ENCODE measurements at places on chromosomes 11 and 22.

GRCh38 chr11:132493801-132494200 is 1038.5 kb downstream of the OPCML start:
- DNase-seq, result no peak

- DNase-seq, result no peak
Observed at GRCh38 chr11:92552942-92553341, 328.3 kb downstream of the FAT3 start.

- DNase-seq, result no peak
Observed at GRCh38 chr11:31442086-31442485, 67.3 kb downstream of the IMMP1L start.

DNA sequence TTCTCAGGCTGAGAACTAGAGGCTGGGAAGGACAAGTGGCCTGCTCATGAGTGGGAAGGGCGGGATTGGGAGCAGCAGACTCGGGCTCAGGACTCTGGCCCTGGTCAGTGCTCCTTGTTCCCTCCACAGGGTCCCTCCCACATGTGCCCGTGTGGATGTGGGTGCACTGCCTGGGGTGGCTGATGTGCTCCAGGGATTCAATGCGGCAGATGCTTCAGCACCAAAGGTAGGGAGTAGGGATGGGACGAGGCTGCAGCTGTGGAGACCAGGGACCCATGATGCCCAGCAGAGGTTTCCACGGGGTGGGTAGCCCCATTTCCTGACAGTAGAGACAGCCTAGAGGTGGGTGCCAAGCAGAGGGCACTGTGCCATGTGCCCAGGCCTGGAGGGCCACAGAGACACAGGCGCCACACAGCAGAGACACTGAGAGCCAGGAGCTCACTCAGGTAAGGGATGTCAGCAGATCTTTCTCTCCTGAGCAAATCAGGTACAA is 89.5 kb downstream of the GGTLC2 start:
- DNase-seq, result no peak

DNA sequence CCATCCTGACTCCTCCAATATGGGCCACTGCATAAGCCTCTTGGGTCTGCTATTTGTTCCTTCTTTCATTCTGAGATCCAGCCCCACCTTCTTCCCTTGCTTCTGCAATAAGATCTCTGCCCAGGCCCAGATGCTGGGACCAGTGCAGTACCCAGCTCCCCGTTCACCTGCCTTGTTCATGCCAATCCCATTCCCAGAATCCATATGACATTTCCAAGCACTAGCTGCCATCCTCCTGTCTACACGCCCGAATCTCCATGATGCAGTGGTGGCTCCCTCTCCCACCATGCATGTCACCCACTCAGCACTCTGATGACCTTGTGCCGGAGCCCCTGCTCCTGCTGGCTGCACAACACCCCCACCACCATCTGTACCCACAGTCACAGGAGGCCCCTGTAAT is 11.4 kb upstream of the FAM83F start:
- no peak for DNase-seq

GRCh38 chr22:39194098-39194497 is 41.6 kb upstream of the CBX7 start:
- DNase-seq, result no peak

- DNase-seq, result no peak
Observed at GRCh38 chr11:66002648-66003225, 434 bp downstream of the BANF1 start.

DNA sequence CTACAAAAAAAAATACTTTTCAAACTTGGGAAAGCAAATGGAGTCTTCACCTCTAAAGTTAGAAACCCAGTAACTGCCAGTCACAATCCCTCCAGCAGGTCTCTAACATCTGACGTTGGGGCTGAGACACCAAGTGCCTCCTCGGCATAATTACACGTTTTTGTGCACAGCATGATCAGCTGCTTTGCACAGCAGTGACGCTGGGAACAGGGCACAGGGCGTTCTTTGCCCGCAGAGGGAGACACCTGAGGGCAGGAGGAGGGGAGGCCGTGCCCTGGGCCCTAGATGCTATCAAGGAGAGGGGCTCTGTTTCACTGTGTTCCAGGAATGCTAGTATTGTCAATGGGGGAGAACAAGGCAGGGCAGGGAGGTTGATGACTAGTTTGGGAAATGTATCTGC is 120.1 kb downstream of the PARVA start:
- DNase-seq, result no peak

- no peak for DNase-seq
Observed at GRCh38 chr11:70487756-70488155, 89.4 kb downstream of the CTTN start.

GRCh38 chr11:72354356-72355115 is 79.8 kb downstream of the CLPB start:
- no peak for DNase-seq

DNA sequence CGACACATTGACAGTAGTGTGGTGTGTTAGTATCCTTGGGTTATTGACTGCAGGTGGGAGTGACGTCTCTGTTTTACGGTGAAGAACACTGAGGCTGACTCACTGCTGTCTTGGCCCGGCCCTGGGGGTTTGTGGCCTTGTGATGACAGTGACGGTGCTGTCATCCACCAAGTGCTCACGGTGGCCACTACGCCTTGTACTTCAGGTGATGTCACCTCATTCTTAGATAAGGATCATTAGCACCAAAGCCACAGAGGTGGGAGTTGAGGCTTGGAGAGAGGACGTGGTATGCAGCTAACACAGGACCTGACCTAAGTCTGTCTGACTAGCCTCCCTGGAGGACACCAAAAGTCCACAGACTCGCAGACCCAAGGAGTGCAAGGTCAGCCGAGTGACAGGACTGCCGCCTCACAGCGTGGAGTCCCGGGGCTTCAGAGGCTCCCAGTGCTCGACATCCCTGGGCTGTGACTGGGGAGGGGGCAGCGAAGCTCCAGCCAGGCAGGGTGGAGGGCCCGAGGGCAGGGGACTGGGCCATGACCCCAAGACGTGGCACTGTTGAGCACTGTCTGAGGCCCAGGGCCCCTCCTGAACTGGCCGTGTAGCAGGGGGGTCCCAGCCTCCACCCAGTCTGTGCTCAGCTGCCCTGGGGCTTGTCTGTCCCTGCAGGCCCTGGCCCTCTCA is 56.5 kb downstream of the NAT10 start:
- no peak for DNase-seq

DNA sequence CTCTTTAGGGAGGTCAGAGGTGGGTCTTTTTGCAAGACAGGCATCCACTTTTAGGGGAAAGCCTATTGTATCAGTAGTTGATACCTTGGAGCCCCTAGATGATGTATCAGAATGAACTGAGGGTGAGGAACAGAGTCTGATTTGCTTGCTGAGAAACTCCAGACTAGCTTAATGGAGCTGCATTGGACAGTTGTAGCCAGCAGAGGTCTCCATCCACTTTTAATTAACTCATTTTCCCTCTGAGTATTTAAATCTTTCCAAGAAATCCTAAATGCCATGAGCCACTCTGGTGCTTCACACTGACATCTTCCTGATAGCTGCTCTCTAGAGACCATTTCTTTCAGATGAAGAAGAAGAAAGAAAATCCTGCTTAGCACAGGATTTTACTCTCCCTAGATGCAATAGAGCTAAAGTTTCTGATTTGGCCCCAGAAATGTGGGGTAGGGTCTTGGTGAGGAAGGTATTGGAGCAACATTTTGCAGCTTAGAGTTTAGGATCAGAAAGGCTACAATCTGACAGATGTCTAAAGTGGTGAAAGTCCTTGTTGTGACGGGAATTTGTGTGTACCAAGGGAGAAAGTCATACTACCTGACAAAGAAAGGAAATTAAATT is 38.0 kb downstream of the EXT2 start:
- no peak for DNase-seq

GRCh38 chr22:35008213-35008612 is 57.7 kb upstream of the ISX start:
- no peak for DNase-seq

DNA sequence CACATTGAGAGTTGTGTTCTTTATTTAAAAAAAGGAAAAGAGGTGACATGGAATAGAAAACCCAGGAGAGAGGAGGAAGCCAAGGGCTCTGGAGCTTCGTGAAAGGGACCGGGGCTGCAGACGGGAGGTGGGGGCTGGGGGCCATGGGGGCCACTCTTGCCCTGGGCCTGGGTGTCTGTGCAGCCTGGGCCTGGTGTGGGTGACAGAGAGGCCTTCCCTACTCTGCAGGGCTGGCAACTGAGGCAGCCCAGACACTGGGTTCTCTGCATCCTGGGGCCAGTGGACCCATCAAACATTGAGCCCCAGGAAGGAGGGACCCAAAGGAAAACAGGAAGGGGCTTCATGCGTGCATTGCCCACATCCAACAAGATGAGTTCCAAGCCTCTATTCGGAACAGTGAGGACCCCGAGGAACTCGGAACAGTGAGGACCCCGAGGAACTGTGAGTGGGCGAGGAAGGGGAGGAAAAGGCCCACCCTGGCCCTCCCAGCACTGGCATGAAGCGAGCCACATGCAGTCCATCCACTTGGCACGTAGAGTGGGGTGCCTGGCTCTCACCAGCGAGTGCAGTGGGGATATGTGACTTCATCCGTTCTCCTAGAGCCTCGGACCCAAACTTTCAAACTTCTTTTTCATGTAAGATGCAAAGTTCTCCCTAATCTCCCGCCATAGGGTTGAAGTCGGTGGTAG is 1121.6 kb downstream of the BRD1 start:
- DNase-seq, result no peak

- DNase-seq, result no peak
Observed at GRCh38 chr11:106132582-106133354, 55.3 kb downstream of the AASDHPPT start.

DNA sequence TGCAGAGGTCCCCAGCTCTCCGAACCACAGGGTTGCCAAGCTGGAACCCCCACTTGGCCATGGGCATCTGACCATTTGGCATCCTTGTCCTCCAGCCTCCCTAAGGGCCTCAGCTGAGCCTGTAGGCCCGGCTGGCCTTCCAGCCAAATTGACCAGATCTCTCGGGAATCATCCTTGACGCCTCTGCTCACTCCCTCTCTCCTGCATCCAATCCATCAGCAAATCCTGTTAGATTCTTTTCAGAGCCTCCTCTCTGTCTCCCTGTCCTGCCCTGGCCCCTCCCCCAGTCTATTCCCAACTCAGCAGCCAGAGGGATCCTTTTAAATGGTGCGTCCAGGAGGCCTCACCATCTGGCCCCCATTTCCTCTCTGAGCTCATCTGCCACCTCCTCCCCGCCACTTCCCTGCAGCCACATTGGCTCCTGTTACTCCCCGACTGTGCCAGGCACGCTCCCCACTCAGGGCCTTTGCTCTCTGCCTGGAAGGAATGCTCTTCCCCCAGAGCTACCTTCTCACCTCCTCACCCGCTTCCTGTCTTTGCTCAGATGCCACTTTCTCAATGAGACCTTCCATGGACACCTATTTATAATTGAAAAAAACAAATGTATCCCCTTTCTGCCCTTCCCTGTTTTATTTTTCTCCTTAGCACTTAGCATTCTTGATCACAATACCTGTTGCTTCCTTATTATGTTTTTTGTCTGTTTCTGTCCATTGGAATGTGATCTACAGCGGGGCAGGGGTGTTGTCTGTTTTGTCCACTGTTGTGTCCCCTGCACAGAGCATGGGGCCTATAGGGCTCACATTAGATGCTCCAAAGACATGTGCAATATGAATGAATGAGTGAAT is 78.1 kb downstream of the NFAM1 start:
- DNase-seq, result no peak

- DNase-seq, result no peak
Observed at GRCh38 chr11:59918987-59919589, 19.1 kb upstream of the OOSP1 start.

GRCh38 chr11:73454987-73455386 is 78.8 kb downstream of the RELT start:
- no peak for DNase-seq

GRCh38 chr11:111417766-111418435 is 38.8 kb upstream of the POU2AF1 start:
- DNase-seq, result no peak

Measured in activated CD8-positive, alpha-beta memory T cell treated with anti-CD3 and anti-CD28 coated beads for 1 hour (primary cell).